ENCODE measurements at places on chromosomes 6 and 20.

DNA sequence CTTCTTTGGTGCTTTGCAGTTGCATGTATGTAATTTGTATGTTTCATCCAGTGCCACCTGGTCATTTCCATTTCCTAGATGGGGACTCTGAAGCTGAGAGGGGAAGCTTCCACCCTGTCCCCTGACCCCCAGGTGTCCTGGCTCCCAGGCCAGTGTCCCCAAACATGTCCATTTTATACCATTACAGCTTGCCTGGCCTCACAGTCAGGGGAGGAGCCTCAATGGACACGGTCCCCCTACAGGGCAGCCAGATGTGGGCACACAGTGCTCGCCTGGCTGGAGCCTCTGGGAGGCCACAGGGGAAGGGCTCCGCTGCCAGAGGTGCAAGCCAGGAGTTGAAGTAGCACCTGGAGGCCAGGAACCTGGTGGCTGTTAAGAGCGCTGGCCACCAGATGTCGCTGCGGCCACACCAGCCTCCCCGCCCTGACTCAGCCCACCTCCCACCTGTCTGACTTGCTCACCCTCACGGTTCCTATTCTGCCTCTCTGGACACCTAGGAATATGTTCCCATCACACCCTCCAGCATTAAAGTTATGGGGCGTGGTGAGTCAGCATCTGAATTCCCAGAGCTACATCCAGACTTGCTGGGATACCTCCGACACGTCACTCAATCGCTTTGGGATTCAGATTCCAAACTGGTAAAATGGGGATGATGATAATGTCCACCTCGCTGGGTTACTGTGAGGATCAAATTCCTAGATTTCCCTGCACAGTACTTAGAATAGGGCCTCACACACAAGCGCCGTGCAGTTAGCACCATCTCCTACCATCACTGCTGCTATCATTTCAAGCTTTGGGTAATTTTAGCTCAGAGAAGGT, 107.4 kb downstream of the SULF2 start:
- DNase-seq, result no peak

DNA sequence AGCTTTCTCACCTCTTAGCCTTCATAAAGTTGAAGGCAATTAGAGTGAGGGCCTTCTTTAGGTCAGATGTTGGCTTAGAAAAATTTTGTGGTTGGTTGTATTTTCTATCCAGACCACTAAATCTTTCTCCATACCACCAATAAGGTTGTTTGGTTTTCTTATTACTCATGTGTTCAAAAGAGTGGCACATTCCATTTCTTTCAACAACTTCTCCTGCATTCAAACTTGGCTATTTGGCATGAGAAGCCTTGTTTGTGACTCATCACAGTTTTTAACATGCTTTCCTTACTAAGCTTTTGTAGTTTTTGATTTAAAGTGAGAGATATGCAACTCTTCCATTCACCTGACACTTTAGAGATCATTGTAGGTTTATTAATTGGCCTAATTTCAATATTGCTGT, 949.6 kb downstream of the TBC1D32 start:
- DNase-seq, result no peak

- no peak for DNase-seq
These were observed 31.0 kb downstream of the CDK5RAP1 start for GRCh38 chr20:33370291-33370690.

GRCh38 chr6:158764183-158764849, 54.9 kb downstream of the EZR start:
- DNase-seq, result no peak

- DNase-seq, result no peak
These were observed 482.0 kb upstream of the POU3F2 start for GRCh38 chr6:98352348-98352747.

DNA sequence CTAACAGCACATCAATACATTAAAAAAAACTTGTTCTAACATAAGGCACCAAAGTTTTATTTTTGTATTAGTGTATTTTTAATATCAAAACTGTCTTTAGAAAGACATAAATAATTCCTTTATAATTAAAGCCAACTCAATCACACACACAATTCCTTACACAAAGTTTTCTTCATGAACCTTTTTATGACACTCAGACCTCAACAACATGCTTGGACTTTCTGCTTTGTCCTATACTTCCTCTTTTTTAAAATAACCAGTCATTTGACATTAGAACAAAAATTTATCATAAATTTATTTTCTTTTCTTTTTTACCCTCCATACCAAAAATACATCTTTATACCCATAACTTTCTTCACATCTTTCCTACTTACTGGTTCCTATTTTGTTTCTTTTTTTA, 292.0 kb upstream of the ARID1B start:
- peak; percentile 40 for DNase-seq

DNA sequence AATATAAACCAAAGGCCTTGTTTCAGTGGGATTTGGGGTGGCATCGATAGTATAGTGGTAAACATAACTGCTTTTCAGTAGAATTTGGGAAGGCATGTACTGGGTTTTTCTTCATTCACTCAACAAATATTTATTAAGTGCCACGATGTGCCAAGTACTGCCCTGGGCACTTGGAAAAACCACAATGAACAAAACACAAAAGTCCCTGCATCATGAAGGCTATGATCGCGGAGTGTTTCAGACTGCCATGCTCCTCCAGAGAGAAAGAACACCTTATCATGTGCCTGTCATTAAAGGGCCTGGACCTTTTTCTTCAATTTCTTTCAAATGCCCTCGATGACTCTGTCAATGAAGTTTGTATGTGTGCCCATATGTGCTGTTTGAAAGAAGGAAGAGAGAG, 59.2 kb upstream of the CEP85L start:
- DNase-seq, result no peak

- DNase-seq, result peak; percentile 99
These were observed 44.6 kb downstream of the SYNJ2 start for GRCh38 chr6:158026054-158026900.

- DNase-seq, result no peak
These were observed 81.3 kb upstream of the SIRPA start for GRCh38 chr20:1813674-1814635.

- DNase-seq, result no peak
These were observed 257.5 kb downstream of the ARID1B start for GRCh38 chr6:157034436-157035230.

DNA sequence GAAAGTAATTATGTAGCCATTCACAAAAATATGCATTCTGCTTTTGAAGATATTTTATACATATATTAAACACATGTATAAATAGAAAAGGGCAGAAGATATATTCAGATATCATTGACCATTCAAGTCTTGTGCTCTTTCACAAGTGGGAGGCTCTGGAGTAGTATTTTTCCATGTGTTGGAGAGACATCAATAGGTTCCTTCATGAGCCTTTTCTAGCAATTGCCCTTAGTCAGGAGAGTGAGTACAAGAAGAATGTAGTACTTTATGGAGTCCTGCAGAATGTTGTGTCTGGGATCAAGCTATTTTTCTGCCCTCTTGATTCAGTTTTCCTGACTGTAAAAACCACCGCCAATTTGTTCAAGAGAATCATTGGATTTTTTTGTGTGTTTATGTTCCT, 117.9 kb downstream of the LRRC1 start:
- no peak for DNase-seq
